Activated gamma-delta T cell treated with Interleukin-2 at 50 U/mL for 16 hours (primary cell): ENCODE measurements at places on chromosomes 3 and 15.

DNA sequence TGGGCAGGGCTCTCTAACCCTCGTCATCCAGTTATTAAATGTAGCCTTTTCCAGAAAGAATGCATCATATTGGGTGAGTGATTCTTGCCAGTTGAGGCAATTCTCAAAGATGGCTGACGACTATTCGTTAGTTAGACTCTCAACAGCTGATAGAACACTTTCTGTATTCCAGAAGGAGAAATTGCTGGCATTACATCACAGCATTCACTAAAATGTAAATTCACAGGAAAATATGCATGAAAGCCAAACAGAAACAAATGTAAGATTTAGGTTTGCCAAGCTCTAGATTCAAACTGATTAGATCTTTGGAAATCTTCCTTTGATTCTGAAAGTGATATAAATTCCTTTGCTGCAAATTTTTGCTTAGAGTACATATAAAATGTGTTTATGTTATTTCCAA, 1501.0 kb downstream of the SI start:
- DNase-seq: no peak

- DNase-seq: no peak
Measured at GRCh38 chr3:127644641-127645370, 15.8 kb downstream of the PODXL2 start.

GRCh38 chr3:13706886-13707285, 158.0 kb downstream of the FBLN2 start:
- no peak for DNase-seq

DNA sequence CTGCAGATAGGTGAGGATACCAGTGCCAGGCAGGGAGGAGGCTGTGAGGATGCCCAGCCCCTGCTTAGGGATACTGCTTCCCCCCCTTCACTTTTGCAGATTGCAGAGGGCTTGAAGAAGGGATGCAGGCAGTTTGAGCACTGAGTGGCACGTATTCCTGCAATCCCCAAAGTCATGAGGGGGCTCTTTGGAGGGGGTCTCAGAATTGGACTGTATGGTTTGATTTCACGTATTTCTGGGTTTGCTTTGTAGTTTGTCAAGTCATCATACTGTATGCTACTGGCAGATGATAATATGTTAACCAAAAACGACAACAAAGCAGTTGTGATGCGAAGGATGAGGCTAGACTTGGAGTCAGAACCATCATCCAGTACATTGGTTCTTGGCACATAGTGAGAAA, 28.1 kb downstream of the CHST14 start:
- DNase-seq: no peak

DNA sequence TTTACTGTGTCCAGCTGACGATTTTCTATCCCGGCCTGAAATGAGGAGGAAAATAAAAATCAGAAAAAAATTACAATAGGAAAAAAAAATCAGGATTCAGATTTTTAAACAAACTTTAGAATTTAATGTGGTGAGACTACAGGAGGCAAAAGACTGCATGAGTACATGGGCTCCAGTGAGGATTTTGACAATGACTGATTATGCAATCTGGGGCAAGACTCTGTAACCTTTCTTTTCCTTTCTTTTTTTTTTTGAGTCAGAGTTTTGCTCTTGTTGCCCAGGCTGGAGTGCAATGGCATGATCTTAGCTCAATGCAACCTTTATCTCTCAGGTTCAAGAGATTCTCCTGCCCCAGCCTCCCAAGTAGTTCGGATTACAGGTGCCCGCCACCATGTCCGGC, 29.9 kb downstream of the SPG11 start:
- DNase-seq: no peak

DNA sequence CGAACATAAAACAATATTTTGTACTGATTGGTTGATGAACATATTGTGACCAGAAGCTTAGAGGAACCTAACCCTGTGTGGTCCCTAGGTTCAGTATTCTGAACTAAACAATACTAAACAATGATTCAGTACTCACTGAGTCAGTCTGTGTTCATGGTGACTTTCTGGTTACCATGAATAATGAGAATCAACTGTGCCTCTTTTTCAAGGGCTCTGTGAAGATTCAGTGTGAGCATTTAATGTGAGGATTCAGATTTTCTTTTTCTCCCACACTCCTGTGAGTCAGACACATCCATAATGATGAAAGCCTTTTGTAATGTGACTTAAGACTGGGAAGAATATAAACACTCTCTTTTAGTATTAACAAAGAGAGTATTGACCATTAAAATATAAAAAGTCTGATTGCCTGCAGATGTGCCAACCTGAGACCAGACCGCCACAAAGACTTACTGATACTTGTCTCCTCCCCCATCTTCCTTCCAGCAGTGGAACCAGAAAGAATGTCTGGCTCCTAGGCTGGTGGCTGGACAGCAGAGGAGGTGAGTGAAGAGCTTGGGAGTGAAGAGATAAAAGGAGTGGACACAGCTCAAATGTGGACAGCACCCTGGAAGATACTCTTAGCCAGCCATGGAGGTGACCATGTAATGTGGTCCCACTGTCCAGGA, 17.6 kb upstream of the ACTL6A start:
- no peak for DNase-seq

DNA sequence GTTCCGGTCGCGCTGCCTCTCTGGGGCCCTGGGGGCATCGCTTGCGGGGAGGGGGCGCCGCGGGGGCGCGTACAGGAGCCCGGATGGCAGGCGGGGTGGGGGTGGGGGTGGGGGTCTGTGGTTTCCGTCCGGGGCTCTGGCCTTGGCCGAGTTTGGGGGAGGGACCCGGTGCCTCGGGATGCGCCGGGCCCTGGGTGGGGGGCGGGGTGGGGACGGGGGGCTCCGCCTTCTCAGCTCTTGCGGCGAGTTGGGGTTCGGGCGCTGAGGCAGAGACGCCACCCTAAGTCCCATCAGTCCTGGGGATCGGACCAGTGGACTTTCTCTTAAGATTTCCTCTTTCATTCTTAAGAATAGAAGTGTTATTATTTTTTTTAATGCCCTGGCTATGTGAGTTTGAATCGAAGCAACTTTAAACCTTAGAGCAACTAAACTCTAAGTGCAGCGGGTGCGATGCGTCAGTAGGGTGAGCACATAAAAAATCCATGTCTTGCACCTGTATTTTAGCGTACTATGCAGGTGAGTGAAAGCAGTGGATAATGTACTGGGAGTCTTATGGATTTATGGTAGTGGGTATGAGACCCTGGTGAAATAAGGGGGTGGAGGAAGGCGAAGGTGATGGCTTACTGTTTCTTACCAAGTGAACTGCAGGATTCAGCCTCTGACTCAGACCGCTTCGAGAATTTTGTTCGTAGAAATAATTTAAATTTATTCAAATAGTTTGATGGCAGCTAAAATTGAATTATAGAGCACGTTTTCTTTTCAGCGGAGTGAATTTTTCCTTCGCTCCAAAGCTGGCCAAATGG, 762 bp downstream of the CTNNB1 start:
- peak; percentile 30 for DNase-seq
